Fibroblast of skin of back (primary cell): ENCODE measurements at places on chromosomes 13 and 19.

DNA sequence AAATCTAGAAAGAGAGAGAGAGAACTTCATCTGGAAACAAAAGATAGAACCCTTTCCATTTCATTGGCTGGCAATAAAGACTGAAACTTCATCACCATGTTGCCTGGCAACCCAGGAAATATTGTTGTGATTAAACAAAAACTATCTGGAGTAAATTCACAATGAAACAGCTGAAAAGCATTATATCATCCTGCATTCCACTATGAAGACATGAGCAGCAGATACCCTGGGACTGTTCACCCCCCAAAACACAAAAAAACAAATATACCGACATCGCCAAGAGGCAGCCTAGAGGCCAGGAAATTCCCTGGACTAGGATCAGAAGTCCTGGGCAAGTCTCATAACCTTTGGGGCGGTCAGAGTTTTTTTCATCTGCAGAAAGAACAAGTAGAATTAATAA is 158.3 kb downstream of the FOXO1 start:
- DNase-seq: peak; percentile 86

DNA sequence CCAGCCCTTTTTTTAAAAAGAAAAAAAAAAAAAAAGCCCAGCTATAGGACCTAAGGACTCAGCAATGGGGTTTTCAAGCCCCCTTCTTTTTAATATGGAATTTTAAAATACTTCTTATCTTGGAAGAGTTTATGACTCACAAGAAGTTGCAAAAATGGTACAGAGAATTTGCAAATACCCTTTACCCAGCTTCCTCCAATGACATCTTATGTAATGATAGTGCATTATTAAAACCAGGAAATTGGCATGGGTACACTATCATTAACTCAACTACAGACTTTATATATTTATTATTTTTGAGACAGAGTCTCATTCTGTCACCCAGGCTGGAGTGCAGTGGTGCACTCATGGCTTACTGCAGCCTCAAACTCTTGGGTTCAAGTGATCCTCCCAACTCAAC is 16.1 kb downstream of the TMEM38A start:
- no peak for DNase-seq

DNA sequence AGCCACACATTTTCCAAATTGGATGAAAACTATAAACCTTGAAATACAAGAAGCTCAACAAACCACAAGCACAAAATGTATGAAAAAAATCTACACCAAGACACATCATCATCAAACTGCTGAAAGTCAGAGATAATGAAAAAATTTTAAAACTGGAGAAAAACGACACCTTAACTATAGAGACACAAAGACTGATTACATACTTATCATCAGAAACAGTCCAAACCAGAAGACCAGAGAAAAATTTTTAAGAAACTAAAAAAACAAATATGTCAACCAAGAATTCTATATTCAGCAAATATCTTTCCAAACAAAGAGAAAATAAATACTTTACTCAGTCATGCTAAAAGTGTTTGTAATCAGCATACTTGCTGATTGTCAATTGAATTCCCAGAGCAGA is 8.5 kb upstream of the ZNF823 start:
- no peak for DNase-seq

DNA sequence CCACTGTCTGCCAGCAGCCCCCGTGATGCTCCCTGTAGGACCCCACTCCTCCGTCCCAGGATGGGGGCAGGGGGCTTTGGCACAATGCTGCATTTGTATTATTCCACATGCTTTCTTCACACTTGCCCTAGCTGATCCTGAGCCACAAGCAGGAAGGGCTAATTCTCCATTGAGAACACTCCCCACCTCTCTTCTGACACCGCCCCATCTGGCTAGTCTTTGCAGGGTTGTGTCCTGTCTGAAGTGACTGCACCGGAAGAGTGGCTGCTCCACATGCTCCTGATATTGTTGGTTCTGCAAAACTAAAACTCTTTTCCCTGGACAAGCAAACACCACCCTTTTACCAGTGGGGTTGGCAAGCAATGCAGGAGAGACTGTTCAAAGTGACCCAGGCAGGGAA is 18.0 kb downstream of the ZNF574 start:
- DNase-seq: no peak

DNA sequence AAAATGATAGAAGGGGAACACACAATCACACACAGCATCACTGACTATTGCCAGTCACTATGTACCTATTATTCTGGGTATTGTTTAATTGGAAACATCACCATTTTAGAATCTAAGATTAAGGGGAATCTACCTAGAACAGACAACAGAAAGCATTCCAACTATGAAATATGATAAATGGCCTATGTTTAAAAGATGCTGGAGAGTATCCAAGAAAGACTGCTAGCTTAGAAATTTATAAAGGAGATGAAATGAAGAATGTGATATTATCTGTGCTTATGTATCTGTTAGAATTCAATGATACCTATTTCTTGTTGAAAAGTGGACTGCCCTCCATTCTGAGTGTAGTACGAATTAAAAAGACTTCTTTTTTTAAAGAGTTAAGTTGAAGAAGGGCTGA is 50.5 kb downstream of the KCNRG start:
- DNase-seq: no peak

GRCh38 chr13:99392470-99393135 is 85.4 kb upstream of the GPR183 start:
- no peak for DNase-seq

DNA sequence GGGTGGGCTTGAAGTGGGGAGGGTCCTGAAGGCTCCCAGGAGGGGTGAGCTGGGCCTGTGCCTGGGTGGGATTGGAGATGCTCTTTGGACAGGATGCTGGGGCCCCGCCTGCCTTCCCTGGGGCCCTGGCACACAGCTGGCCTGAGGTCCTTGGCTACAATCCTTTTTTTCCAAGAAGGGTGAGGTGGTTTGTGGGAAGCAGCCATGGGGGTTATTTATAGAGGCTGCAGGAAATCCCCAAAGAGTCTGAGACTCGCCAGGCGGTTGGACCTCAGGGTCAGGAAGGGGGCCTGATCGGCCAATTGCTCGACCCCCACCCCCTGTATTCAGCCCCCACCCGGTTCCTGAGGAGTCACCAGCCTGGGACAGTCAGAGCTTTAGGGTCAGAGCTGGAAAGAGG is 10.0 kb downstream of the GTPBP3 start:
- peak; percentile 27 for DNase-seq

GRCh38 chr19:32971012-32971595 is 654 bp downstream of the CEP89 start:
- no peak for DNase-seq

DNA sequence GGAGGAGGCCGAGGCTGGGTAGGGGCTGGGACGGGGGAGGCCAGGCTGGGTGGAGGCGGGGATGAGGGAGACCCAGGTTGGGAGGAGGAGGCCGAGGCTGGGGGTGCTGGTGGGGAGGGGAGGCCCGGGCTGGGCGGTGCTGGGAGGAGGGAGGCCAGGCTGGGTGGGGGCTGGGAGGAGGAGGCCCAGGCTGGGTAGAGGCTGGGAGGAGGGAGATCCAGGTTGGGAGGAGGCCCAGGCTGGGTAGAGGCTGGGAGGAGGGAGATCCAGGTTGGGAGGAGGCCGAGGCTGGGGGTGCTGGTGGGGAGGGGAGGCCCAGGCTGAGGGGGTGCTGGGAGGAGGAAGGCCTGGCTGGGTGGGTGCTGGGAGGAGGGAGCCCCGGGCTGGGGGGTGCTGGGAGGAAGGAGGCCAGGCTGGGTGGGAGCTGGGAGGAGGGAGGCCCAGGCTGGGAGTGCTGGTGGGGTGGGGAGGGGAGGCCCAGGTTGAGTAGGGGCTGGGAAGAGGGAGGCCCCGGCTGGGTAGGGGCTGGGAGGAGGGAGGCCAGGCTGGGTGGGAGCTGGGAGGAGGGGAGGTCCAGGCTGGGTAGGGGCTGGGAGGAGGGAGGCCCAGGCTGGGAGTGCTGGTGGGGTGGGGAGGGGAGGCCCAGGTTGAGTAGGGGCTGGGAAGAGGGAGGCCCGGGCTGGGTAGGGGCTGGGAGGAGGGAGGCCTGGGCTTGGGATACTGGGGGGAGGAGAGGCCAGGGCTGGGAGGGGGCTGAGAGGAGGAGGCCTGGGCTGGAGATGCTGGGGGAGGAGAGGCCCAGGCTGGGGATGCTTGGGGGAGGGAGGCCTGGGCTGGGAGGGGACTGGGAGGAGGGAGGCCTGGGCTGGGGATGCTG is 10.7 kb downstream of the TPGS1 start:
- DNase-seq: peak; percentile 79

GRCh38 chr13:104024416-104025170 is 958.4 kb upstream of the SLC10A2 start:
- DNase-seq: no peak

- DNase-seq: no peak
Measured at GRCh38 chr13:35930665-35931631, 200.2 kb downstream of the DCLK1 start.

GRCh38 chr19:4636151-4636717 is 3.1 kb upstream of the TNFAIP8L1 start:
- DNase-seq: peak; percentile 51

GRCh38 chr19:51365965-51366388 is at the start of gene ETFB:
TSS of gene ETFB (minus strand) at chr19:51366388. CDS start at chr19:51366326, 62 bp downstream.
- DNase-seq: no peak

- no peak for DNase-seq
Measured at GRCh38 chr19:41392775-41393174, 4.4 kb downstream of the EXOSC5 start.

DNA sequence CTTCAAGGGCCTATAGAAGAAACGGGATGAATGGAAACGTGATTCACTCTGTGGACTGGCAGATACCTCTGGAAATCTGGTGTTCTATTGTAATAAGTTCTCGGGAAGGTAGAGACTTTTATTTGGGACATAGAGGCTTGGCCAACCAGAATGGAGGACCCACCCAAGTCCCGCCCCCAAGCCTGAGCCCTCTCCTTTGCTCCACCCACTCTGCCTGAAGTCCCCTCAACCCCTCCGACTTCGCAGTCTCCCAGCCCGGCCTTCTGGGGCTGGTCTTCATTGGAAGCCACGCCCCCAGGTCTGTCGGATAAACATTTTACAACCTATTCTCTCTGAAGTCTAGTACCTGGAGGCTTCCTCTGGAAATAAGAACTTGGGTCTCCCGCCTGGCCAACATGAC is 16.9 kb downstream of the FBXL12 start:
- no peak for DNase-seq

- no peak for DNase-seq
Measured at GRCh38 chr13:76131551-76131950, 495.4 kb downstream of the LMO7 start.

DNA sequence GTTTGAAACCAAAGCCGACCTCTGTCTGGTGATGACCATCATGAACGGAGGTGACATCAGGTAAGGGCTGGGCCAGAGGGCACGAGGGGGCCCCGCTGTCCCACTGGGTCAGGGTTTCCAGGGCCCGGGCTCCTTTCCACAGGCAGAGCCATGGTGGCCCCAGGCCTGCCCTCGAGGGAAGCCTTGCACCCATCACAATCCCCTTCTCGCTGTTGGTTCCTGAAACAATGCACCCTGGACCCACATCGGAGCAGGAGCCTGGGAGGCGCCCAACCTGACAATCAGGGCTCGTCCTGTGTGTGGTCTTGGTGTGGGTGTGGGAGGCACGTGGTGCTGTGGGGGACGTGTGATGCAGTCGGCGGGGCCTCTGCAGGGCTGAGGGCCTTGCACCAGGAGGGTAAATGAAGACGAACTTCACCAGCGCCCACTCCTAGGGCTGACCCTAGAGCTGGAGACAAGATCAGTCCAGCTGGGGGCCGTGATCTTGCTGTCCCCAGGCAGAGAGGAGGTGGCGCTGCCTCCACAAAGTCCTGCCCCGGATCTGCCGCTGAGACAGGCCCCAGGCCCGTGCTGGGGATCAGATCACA is 2.8 kb downstream of the GRK1 start:
- no peak for DNase-seq

DNA sequence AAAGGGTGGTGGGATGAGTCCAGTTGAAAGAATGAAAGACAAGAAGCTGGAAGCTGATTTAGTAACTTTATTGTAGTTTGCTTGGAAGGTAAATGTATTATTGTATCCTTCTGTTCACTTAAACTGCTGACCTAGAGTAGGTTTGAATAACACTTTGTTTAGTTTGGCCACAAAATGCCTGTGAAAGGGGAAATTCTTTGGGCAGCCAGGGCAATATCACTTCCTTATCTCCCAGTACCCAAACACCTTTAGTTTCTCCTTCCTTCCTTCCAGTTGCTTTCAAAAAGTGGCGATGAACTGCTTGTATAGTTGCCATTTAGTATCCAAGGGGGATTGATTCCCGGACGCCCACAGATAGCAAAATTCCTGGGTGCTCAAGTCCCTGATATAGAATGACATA is 120.1 kb downstream of the PAN3 start:
- DNase-seq: no peak

DNA sequence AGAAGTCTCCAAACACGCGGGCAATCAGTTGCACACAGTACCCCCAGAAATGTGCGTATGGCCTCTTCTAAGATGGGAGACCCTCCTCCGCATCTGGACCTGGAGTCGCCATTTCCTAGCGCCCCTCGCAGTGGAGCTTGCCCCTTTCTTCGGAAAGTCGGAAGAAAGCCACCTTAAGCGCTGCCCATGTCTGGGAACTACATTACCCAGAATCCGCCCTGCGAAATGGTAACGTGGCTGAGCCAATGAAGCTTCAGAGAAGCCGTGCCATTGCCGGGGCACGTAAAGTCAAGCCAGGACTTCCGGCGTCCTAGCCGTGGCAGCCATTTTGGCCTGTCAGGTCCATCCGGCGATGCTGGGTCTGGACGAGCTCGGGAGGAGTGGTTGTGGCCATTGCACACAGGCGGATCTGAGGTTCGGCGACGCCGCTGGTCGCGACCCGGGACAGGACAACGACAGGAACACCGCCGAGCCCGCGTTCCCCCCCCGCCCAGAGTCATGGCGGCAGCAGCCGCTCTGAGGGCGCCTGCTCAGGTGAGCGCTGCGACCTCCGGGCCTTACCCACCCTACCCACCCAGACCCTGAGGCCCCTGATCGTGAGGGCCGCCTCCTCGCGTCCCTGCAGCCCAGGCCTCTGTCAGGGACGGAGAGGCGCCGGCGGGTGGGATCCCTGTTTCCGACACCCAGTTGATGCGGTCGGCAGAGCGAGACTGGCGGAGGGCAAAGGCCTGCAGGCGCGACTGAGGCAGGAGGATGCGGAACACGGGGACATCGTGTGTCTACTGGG is at the start of gene ZNF586:
Gene ZNF586 (plus strand): TSS at position 332 of the 787 bp plus-strand sequence. CDS start 167 bp downstream, at position 499.
- DNase-seq: peak; percentile 94

- peak; percentile 63 for DNase-seq
Measured at GRCh38 chr19:35549174-35549788, 3.9 kb downstream of the TMEM147 start.

- no peak for DNase-seq
Measured at GRCh38 chr13:79468402-79468801, 12.6 kb upstream of the NDFIP2 start.

DNA sequence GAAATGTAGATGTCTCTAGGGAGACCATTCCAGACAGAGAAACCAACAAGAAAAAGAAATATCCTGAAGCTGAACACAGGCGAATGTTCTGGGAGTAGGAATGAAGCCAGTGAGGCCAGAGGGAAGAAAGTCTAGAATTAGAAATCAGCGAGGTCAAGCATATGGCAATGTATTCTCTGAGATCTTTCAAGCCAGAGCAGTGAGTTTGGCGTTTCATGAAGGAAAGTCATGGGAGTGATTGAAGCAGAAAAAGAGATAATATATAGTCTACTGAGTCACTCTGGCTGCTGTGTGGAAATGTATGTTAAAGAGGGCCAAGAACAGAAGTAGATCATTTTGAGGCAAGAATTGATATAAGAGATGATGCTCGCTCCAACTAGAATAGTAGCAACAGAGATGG is 576.0 kb downstream of the PCDH17 start:
- no peak for DNase-seq
